NK-92 treated with Interleukin-12 subunit alpha and Interleukin-12 subunit beta, amount 100 ng/mL, for 24 hours (cell line): ENCODE measurements at places on chromosomes 5 and 9.

DNA sequence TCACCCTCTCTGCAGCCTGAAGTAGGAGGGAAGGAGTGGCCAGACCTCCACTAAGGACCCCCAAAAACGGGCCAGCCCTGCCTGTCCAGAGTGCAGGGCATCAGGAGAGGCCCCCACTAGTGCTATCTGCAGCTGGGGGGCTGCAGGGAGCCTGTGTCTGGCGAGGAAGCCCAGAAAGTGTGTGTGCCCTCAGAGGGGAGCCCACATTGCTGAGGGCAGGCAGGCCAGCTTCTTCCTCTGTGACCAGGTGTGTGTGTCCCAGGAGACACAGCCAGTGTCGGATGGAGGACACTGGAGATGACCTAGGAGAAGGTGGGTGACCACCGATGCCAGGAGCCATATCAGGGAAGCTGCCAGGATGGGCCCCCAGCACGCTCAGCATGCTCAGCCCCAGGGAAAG, 218.7 kb downstream of the IRX2 start:
- DNase-seq: no peak

DNA sequence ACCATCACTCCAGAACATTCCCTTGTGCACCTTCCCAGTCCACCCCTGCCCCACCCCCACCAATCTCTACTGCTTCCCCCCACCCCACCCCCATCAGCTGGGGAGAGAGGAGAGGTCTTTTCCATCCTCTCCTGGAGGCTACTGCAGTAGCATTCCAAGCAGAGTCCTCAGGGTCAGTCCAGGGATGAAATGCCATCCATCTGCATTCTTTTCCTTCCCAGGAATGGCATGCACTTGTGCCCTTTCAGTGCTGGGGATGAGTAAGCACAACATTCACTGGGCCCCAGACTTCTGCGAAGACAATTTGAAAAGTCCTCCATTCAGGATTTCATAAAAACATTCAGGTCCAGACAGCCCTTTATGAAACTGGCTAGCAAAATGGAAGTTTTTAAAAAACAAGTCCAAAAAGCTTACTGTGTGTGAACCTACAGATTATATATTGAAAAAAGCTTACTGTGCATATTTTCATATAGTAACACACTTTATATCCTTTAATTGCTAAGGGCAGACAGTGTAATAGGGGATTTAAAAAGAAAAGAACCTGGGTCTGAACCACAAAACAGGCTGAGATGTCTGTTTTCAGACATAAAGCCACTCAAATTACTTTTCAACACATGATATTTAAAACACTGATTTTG, 50.0 kb upstream of the GOLPH3 start:
- no peak for DNase-seq

DNA sequence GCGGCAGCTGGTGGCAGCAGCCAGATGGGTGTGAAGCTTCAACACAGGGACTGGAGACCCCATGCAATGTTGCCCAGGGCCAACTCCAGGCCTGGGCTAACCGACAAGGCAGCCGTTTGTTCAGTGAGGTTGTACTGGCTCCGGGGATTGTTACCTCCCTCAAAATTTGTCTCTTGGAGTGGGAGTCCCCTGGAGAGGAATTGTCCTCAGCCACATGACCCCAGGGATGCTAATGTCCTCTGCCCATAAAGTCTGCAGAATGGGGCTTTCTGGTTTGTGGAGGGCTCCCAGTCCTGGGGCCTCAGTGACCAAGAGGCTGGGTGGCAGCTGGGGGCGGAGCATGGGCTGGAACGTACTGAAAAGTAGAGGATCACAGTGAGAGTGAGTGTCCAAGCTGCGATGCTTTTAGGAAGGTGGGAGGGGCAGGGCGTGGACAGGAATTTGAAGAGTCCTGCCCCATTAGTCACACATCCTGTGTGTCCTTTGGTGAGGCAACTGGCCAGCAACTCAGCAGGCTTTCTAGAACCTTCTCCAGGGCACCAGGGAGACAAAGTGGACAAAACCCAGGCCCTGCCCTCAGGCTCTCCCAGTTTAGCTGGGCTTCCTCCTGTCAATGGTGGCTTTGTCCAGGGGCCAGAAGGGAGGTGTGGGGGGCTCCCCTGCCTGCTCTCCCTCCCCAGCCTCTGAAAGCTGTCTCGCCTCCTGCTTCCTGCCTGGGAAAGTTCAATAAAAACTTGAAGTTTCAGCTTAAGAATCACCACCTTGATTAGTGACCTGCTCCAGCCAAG, 114.0 kb downstream of the NSG2 start:
- no peak for DNase-seq

- DNase-seq: no peak
Measured at GRCh38 chr9:117355542-117355941, 59.3 kb downstream of the ASTN2 start.

DNA sequence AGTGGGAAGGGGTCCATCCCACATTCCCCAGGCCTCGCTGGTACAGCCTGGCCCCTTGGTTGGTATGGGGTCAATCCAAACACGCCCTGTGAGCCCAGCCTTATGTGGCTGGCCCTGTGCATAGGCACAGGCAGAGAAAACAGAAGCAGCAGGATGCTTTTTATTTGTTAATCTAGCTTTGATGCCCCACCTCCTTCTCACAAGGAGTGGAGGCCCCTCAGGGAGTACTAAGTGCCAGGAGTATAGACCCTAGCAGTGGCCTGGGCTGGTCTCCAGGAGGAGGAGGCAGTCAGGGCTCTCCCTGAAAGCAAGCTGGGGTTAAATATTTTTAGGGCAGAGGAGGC, 14.6 kb upstream of the TCF7 start:
- DNase-seq: no peak

GRCh38 chr5:62330302-62330701, 24.3 kb downstream of the KIF2A start:
- no peak for DNase-seq

- DNase-seq: no peak
Measured at GRCh38 chr5:6838736-6839135, 125.5 kb downstream of the TENT4A start.

DNA sequence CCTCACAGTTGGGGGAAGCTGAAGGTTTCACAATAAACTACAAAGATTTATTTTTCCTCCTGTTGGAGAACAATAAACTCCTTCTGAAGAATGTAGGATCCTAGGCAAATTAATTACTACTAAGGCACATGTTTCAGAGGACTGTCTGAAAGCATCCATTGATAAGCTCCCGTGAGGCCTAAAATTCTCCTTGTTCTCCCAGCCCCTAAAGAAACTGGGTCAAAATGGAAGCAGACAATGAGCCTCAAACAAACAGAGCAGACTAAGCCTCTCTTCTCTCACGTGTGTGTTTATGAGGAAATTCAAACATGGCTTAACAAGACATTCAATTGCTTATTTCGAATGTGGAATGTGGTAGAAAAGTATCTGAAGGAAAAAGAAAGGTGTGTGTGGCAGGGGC, 249.0 kb downstream of the GLIS3 start:
- DNase-seq: no peak

DNA sequence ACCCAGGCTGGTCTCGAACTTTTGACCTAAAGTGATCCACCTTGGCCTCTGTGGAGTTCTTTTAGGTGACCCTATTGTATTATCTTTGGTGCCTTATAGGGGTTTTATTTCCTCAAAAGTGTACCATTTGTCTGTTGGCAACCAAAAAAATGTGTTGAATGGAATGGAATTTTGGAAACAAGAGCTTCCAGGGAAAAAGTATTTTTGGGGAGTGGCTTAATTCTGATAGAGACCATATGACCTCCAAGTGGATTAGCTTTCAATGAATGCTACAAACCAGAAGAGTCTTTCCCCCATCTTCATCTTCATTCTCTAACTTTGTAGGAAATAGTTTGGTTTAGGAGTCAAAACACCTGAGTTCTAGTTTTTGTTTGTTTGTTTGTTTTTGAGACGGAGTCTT, 3.4 kb upstream of the OGN start:
- no peak for DNase-seq

DNA sequence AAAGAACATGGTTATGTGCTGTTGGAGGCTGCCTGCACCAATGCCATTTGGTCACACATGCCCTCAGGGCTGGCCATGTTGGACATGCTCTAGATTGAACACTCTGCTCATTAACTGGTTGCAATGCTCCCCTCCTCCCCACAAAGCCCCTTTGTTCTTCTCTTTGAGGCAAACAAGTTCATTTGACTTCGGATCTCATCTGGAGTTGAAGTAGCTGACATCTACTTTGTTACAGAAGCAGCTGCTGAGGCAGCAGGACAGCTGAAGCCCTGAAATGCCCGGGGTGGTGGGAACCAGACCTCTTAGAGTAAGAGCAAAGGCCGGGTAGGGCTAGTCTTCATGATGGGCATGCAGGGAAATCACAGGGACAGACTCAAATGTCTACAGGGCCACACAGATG, 123.5 kb downstream of the APBA1 start:
- DNase-seq: no peak

- DNase-seq: no peak
Measured at GRCh38 chr5:135011355-135012032, 22.5 kb downstream of the PITX1 start.

- DNase-seq: no peak
Measured at GRCh38 chr9:22463205-22463604, 16.6 kb downstream of the DMRTA1 start.
